ENCODE measurements at places on chromosomes 11 and 22.

- no peak for DNase-seq
Measured at GRCh38 chr11:103272876-103273275, 163.7 kb downstream of the DYNC2H1 start.

DNA sequence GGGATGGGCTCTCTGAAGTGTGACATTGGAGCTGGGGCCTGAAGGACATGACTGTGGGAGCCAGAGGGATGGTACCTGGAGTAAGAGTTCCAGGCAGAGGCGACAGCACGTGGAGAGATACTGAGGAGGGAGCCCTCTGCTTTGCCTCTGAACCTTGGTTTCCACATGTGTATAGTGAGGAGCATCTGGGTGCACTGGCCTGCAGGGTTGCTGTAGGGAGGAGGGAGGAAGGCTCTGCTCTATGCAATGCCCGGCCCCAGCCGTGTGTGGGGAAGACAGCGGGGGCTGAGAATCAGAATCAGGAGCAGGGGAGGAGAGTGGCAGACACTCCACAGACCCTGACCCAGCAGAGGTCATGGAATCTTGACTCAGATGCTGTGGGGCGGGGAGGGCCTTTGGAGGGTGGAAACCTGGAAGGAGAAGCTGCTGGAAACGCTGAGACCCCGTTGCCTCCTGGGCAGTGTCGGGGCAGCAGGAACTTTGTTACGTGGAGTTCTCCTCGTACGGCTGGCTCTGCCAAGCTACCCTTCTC lies 4.0 kb downstream of the SCYL1 start:
- DNase-seq: no peak

DNA sequence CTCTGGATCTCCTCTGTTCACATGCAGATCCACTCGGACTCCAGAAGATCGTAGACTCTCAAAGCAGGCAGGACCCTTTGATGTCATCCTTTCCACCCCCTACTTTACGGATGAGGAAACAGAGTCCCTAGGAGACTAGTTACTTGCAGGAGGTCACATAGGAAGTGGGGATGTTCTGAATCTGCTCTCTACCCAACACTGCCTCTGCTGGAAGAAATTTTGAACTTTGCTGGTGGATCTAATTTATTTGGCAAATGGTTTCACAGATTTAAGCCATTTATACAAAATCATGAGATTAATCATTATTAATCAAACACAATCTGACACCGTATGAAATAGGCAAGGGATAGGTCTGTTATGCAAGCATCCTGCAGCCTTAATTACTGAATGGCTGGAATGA lies 55.0 kb upstream of the USP47 start:
- no peak for DNase-seq

GRCh38 chr11:6745018-6745417 lies 26.8 kb downstream of the OR2AG2 start:
- DNase-seq: no peak

GRCh38 chr22:40620464-40621046 lies 16.0 kb downstream of the MRTFA start:
- DNase-seq: no peak

GRCh38 chr11:13207665-13208594 lies 69.7 kb upstream of the BMAL1 start:
- no peak for DNase-seq

DNA sequence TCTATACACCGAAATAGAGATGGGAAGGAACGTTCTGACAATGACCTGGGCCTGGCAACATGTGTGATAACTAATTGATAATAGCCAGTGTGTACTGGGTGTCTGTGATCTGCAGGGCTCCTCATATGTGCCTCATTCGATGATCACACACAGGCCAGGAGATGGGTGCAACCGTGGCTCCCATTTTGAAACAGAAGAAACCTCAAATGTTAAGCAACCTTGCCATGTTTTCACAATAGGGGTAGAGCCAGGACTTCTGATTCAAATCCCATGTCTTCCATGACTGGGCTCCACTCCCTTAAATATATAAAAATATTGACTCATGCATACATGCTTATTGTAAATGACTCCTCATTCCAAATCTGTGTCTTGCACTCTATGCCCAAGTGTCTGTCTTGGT lies 11.1 kb downstream of the APOL3 start:
- no peak for DNase-seq

- no peak for DNase-seq
Measured at GRCh38 chr22:26143806-26144325, 25.4 kb upstream of the SEZ6L start.

GRCh38 chr22:48228468-48228867 lies 1466.0 kb downstream of the TBC1D22A start:
- no peak for DNase-seq

DNA sequence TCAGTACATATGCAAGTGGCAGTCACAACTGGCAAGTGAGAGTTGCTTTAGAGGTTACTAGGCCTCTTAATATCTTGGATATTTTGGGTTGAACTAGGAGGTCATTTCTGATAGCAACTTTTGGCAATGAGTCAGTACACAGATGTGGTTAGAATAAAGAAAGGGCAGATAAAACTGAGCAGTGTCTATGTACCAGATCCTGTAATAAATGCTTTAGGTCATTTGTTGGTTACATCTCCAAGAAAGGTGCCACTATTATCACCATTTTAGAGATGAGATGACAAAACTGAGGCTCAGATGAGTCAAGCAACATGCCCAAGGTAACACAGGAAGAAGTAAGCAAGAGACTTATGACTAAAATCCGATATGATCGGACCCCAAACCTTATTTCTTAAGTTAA lies 25.0 kb downstream of the MAML2 start:
- DNase-seq: no peak

DNA sequence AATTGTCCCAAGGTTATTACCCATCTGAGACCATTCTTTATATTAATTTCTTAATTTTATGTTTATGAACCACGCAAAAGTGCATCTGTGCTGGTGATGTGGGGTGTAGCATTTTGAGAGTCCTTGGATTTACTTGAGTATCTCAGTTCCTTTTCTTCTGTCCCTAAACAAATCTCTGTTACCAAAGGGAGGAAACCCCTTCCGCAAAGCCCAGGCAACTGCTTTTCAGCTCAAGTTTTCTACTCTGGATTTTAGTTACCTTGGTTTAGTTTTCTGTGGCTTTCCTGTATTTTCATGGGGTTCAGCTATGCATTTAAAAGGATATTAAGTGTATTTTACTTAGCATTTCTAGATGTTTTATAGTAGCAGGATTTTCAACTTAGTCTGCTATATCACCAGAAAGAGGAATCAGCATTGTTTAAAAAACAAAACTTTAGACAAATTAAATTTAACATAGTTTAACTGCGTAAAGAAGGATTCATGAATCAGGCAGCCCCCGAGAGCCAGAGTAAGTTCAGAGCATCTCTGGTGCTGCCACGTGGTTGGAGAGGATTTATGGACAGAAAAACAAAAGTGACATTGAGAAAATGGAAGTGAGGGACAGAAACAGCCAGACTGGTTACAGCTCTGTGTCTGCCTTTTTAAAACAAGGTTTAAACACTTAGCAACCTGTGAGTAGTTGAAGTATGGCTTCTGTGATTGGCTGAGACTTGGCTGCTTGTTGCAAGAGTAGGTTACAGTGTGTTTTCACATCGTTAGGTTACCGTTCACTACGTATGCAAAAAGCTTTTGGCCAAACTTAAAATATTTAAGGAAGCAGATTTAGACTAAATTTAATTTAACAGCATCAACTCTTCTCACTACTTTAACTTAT lies 9.6 kb downstream of the ADM start:
- no peak for DNase-seq

DNA sequence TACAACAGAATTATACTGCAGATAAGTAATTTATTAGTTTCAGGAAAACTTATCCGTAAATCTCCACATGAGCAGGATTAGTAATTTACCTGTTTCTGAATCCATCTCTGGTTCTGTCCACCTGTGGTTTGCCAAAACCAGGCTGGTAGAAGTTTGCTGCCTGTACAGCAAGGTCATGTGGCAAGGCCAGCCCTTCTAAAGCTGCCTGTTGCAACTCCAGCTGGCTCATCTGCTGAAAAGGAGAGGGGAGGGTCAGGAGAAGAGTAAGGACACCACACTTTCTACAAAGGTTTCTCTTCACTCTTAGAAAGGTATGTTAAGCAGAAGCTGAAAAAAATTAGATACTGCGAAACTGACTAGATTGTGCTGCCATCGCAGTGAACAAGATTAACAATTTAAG lies 42.3 kb downstream of the EIF4ENIF1 start:
- no peak for DNase-seq

DNA sequence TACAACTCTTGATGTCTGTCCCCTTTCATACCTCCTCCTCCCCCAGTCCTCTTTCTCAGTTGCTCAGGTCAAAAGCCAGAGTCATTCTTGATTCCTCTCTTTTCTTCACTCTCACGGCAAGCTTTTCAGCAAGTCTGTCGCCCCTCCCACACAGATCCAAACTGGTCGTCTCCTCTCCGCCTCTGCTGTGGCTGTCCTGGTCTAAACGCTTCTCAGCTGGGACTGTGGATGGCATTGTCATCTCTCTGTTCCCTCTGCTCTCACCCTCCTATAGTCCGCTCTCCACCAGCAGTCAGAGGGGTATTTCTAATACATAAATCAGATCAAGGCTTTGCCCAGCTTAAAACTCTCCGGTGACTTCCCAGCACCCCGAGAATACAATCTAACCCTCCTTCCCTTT lies 46.8 kb upstream of the SPATA19 start:
- DNase-seq: no peak

DNA sequence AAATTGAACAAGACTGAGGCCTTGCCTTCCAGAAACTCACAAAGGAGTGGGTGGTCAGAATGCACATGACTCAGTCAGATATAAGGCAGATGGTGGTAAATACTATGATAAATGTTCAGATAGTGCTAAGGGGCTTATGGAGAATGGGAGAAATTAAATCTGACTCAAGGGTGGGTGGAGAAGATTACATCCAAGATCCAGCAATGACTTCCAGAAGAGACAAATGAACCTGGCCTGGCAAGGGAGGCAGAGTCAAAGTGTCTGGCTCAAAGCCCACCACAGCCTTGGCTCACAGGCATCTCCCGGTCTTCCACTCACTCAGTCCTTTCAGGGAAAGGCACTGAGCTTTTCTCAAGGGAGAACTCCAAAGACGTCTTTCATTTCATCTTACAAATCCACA lies 6.1 kb upstream of the ZBTB16 start:
- no peak for DNase-seq

Measured in SK-N-MC (cell line).